ENCODE measurements at places on chromosomes 5 and 9. TPM values are rescaled to one million over a fixed set of nuclear protein-coding genes. Genes with fewer than 3 reads are reported as not detected.

The PCDHA1 gene
- total RNA-seq: not detected

The FRMD3 gene
- total RNA-seq: 15.5 TPM

The ANKRD34B gene
- not detected for total RNA-seq

The MYMK gene
- total RNA-seq: not detected

The FBP1 gene
- total RNA-seq: not detected

The LHX3 gene
- total RNA-seq: not detected

The PCDHB8 gene
- total RNA-seq: 0.75 TPM

The ENTPD2 gene
- total RNA-seq: not detected

The SHROOM1 gene
- total RNA-seq: 31.2 TPM

The SHOC1 gene
- not detected for total RNA-seq

The ZNF483 gene
- 1.2 TPM for total RNA-seq

The CCDC183 gene
- 0.16 TPM for total RNA-seq

The ARSB gene
- total RNA-seq: 50.1 TPM

The SPAG8 gene
- not detected for total RNA-seq

The HMMR gene
- 119 TPM for total RNA-seq

The ARL14EPL gene
- not detected for total RNA-seq
